ENCODE measurements at places on chromosomes 7 and 10.

DNA sequence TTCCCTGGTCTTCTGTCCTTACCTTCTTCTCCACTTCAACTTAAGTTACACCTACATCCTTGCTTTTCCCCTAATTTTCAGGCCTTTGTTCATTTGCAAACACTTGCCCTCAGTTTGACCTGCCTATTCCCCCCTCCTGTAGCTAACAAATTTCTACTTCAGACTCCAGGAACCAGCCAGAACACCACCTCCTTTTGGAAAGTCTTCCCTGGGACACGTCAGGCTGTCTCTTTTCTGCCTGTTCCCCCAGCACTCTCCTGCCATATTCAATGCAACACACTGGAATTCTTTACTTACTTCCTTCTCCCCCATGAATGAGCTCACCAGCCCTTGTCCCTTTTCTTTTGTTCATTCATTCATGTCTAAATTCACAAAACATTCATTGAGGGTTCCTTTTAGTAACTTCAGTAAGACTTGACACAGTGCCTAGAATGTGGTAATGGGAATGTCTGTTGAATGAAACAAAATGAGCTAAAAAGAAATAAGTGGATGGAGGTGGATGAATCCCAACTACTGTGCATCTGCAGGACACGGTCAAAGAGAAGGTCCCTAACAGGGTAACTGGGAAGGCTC lies 478.0 kb downstream of the KCNMA1 start:
- no peak for DNase-seq

DNA sequence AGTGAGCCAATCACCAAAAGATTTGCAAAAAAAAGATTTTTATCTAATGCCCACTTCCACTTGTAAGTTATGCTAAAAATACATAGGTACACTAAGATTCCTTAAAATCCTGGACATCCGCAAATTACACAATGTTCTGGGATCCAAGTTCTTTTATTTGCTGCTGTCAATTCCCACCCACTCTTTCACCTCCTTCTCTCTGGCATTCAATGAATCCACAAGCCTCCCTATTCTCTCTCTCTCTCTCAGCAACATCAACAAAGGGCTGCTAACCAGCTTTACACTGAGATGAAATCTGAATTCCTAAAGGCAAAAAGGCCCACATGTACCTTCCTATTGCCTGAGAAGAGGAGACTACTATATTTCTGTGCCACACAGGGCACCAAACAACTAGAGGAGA lies 99.9 kb downstream of the ARMH3 start:
- no peak for DNase-seq

DNA sequence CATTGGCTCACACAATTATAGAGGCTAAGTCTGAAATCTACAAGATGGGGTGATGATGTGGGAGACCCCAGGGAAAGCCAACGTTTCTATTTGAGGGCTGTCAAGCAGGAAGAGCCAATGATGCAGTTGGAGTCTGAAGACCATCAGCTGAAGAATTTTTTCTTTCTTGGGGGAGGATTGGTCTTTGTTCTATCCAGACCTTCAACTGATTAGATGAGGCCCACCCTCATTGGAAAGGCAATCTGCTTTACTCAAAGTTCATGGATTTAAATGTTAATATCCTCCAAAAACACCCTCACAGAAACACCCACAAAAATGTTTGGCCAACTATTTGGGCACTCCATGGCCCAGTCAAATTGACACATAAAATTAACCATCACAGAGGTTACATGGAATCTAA lies 44.3 kb upstream of the DNAJC1 start:
- no peak for DNase-seq

GRCh38 chr7:75869776-75870379 lies 9.0 kb upstream of the RHBDD2 start:
- DNase-seq = no peak

GRCh38 chr7:135768467-135768866 lies 19.9 kb upstream of the FAM180A start:
- no peak for DNase-seq

GRCh38 chr10:1149793-1150637 lies 93.8 kb downstream of the WDR37 start:
- no peak for DNase-seq
